ENCODE measurements at places on chromosomes 2 and 18.

DNA sequence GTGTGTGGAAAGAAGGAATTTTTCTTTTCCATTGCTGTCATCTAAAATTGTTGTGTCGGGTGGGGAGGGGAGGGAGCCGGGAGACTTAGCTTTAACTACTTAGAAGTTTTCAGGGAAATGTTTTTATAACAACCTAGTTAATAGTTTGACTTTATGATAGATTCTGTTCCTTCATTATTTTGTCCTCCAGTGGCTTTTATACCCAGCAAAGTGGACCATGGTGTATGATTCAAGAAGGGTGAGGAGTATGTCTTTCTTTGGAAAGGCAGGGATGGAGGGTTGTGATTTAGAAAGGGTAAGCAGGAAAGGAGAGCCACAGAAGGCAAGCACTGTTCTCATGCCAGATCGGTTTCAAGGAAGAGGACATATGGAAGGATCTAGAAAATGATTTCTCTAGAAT lies 261.8 kb downstream of the NEDD4L start:
- no peak for DNase-seq

GRCh38 chr2:31956312-31956711 lies 54.5 kb downstream of the MEMO1 start:
- DNase-seq, result no peak

- no peak for DNase-seq
Observed at GRCh38 chr2:18506883-18507509, 53.5 kb downstream of the RDH14 start.

DNA sequence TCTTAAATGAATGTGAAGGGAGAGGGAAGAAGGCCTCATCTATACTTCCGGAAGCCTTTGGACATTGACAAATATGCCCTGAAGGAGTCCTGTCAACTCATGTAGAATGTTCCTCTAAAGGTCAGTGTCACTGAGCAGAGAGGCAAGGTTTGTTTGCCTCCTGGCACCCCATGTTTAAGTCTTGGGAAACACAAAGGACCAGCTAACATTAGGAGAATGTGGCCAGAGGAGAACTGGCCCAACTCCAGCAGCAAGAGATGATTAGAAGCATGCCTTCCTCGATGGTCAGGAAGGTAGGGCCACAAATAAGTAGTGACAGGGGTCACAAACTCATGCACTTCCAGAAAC lies 5.7 kb downstream of the DYSF start:
- DNase-seq, result no peak

- DNase-seq, result no peak
Observed at GRCh38 chr2:46487667-46488335, 8.4 kb downstream of the TMEM247 start.

GRCh38 chr2:22213237-22213636 lies 1089.5 kb downstream of the TDRD15 start:
- DNase-seq, result no peak

- DNase-seq, result peak; percentile 41
Observed at GRCh38 chr2:175180701-175181103, 808 bp downstream of the ATP5MC3 start.

GRCh38 chr2:76391678-76392077 lies 681.0 kb upstream of the GCFC2 start:
- no peak for DNase-seq

- DNase-seq, result no peak
Observed at GRCh38 chr2:69190743-69191404, 177.9 kb downstream of the ANTXR1 start.

- DNase-seq, result no peak
Observed at GRCh38 chr2:132692816-132693215, 22.8 kb upstream of the LYPD1 start.

DNA sequence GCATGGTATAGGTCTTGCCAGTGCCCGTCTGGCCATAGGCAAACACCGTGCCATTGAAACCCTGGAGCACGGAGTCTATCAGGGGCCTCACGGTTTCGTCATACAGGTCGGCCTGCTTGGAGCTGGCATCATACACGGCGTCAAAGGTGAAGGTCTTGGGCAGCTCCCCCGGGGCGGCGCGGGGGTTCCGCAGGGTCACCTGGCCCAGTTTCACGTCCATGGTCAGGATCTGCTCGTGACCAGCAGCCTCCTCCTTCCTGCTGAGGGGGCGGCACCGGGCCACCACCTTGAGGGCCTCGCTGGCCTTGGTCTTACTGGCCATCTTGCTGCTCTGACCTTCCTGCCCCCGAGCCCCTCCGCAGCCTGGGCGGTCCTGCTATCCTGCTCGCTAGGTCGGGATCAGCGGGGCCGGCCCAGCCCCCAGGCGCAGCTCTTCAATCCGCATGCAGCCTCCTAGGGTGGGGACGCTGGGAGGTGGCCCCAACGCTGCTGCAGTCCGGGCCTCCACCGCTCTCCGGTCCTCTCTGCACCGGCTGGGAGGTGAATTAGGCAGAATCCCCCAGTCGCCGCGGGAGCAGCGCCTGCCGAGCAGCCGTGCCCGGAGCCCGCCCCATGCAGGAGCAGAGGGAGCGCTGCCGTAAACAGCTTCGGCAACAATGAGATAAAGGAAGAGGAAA lies 563 bp downstream of the KIF3C start:
- DNase-seq, result no peak

DNA sequence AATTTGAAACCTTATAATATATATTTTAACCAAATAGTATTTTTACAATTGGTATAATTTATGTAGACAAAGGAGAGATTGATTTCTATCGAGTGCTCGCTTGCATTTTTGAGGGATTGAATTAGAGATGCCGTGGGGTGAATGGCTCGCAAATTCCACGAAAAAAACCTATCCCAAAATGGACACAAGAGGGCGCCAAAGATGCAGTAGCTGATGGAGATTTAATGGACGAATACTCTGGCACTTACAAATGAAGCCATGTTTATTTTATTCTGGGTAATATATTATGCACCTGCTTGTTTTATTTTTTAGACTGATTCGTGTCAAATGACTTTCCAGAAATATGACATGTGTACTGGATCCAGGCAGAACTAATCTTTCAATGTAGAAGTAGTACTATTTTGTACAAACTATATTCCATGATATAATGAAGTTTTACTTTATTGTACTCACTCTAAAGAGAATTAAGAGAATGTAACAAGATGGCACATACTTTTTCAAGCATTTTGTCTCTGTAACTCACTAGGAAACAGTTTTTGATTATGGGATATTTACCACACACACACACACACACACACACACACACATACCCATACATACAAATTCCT lies 505.4 kb downstream of the PLCL1 start:
- peak; percentile 50 for DNase-seq

GRCh38 chr2:234289834-234290590 lies 206.9 kb downstream of the ARL4C start:
- no peak for DNase-seq

DNA sequence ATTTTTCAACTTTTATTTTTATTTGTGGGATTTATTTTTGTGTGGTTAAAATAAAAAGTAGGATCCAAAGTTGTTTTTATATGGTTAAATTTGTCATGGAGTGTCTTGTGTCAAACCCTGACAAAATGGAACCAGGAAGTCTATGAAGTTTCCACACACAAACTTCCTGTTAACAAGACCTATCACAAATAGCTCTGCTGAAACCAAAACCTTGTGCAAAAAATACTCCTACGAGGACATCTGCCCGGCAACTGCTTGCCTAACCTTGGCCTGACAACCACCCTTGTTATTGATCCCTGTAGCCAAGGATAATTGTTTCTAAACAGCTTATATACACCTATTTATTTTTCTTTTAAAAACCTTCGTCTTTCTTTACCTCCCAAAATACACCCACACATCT lies 389.6 kb downstream of the TRIB2 start:
- no peak for DNase-seq

DNA sequence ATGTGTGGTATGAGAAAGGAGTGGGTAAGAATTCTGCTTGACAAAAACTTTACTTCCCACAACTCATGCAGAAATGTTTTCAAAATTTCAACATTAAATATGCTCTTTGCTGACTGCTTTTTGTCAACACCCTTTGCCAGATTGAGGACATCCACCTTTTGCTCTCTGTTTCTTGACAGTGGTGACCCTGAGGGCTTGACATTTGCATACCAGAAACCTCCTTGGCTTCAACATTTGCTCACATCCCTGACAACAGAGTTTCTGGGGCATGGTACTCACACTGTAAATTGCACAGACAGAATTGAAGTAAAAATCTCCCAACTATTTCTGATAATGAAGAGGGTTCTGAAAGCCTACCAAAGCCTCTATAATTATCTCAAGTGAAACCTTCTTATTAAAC lies 95.7 kb downstream of the RND3 start:
- DNase-seq, result no peak

GRCh38 chr2:27262379-27263286 lies at the start of gene SLC30A3:
TSS of gene SLC30A3 (minus strand) at chr2:27263047. CDS start at chr2:27262906, 141 bp downstream.
- DNase-seq, result no peak

DNA sequence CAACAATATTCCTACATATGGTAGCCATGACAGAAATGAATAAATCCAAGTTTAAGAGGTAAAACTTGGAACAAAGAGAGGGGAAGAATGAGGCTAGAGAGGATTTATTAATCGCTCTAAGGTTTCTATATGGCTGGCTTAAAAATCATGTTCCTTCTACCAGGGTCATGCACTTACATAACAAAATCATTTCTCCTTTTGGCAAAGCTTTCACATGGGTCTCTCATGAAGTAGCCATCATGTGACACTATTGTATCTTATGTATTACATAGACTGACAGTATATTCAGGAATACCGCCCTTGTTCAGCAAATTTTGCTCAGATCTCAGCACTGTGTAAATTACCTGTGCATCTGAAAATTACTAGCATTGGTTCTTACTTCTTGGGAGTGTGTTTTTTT lies 1554.5 kb upstream of the SLC39A10 start:
- DNase-seq, result no peak

DNA sequence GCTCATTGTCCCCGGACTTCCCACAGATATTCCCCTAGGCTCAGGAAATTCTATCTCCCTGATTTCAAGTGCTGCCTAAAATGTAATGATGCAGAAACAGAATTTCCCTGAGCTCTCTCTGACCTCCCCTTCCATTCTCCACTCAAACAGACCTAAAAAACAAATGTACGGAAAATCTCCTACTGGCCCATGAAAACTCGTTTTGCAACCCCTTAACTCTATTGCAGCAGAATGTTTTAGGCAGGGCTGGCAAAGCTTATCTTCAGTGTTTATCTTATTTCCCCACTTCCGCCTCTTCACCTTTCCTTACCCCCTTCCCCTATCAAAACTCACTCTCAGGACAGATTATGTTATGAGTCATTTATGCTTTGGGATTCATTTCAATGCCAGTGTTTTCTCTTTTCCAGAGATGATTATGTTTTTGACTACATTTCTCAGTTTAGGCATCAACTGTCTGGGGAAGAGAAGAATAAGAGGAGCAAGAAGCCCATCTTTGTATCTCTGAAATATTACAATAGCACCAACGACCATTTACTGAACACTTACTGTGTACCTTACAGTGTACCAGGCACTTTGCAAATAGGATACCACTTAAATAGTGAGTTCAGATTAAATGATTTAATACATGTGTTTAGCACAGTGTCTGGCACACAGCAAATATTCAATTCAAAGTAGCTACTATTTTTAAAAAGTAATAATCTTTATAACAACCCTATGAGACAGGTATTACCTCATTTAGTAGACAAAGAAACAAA lies 53.9 kb upstream of the STPG4 start:
- no peak for DNase-seq

- DNase-seq, result no peak
Observed at GRCh38 chr2:148607566-148607965, 37.0 kb upstream of the EPC2 start.

GRCh38 chr2:217367464-217367863 lies 507.6 kb upstream of the TNP1 start:
- no peak for DNase-seq

DNA sequence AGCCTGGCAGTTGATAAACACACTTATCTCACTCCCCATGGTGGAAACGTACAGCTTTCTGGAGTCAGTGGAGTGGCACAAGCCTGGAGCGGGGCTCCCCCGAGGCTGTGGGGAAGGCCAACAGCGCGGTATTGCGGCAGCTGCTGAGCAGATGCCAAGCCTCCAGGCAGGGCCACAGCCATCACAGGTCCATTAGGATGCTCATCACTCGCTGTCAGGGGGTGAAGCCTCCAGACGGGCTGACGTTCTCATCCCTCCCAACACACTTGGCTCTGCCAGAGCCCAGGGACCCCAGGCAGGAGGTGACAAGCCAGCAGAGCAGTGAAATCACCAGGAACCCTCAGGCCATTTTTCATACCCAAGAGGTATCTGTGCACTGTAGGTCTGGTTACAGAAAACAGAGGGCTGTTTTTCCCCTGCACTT lies 529.2 kb upstream of the KLHL29 start:
- DNase-seq, result no peak

DNA sequence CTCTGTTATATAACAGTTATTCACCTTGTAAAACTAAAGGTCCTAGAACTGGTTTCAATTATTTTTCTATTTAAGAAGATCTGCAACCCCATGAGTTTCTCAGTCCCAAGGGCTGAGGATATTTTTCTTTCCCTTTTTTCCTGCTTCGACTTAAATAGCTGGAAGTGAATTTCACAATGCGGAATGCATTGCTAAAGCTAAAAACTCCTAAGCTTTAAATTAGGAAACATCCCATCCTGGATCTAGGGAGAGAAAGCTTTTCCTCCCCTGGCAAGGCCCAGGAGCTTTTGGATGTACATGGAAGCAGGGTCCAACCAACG lies 1.4 kb downstream of the RFX8 start:
- no peak for DNase-seq

- DNase-seq, result no peak
Observed at GRCh38 chr2:239369631-239370161, 31.1 kb downstream of the HDAC4 start.

DNA sequence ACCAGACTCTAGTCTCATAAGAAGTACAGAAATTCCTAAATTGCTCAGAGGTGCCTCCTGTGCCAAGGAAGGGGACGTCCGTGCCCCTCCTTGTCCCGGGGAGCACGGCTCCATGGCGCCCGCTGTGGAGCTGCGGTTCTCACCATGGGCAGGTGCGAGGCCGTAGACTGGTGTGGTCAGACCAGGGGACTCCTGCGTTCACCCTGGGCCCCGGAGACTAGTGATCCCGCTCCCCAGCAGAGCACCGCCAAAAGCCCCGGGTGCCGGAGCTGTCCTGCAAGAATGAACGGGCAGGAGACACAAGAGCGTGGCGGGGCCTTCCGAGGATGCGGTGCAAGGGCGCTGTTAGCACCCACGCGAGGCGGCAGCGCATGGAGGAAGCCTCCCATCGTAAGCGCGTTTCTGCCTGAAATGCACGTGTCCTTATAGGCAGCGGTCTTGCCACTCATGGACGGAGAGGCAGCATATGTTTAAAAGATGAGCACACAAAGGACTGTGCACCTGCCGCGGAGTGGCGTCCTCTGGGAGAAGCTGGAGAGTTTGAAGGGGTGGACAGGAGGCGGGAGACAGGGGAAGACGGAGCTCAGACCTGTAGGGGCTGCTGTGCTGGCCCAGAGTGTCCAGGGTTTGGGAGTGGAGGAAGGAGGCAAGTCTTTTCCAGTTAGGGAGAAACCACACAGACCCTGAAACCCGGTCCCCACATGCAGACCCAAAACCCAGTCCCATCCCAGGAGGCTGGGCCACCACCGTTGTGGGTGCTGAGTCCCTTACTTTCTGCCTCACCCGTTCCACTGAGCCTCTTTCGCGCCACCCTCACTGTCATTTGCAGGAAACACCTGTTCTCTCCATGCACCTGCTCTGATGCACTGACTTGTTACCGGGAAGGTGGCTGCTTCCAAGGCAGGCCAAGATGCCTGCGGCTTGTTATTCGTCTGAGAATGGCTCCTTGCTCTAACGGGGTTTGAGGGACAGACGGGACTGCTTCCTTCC lies 7.5 kb upstream of the KCNG2 start:
- DNase-seq, result no peak

GRCh38 chr2:84424152-84424551 lies 34.9 kb downstream of the SUCLG1 start:
- no peak for DNase-seq

Measured in KG1 (cell line).